Pons (tissue), 1 donor: ENCODE measurements at places on chromosomes 12 and 14.

- DNase-seq = no peak
Observed at GRCh38 chr12:117127933-117128823, 29.0 kb upstream of the TESC start.

GRCh38 chr12:121490401-121491281 is 90.2 kb downstream of the KDM2B start:
- no peak for DNase-seq

DNA sequence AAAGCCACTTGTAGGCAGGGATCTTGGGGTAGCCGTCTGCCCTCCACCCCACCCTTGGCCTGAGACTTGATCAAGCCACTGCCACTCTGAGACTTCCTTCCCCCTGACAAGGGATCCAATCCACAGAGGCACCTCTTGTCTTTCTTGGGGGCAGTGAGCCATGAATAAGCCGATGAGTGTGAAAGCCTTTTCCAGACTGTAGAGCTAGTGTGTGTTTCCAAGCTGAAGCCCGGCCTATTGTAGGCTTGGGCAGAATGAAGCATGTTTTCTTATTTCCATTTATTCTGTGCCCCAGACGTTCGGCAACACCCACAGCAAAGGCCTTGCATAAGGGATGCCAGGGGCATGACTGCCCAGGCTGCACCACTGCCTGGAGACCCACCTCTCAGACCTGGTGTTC is 991.6 kb downstream of the BCL11B start:
- DNase-seq = no peak

- DNase-seq = peak; percentile 98
Observed at GRCh38 chr14:65019944-65020566, 33.4 kb downstream of the FNTB start.

- no peak for DNase-seq
Observed at GRCh38 chr12:50188875-50189575, 21.9 kb upstream of the CERS5 start.

- DNase-seq = no peak
Observed at GRCh38 chr14:105739331-105740102, 213.1 kb downstream of the TMEM121 start.
